ENCODE measurements at places on chromosomes 13 and 19. TPM values are rescaled to one million over a fixed set of nuclear protein-coding genes. Genes with fewer than 3 reads are reported as not detected.

NLRP12 gene
- total RNA-seq, result not detected

SIGLEC9 gene
- total RNA-seq, result not detected

KLK3 gene
- total RNA-seq, result not detected

SIGLECL1 gene
- not detected for total RNA-seq

OR7C1 gene
- total RNA-seq, result not detected

NLRP7 gene
- total RNA-seq, result not detected

LIN37 gene
- 7.6 TPM for total RNA-seq

CEACAM16 gene
- total RNA-seq, result not detected

IRS2 gene
- total RNA-seq, result 6.0 TPM

SIGLEC14 gene
- total RNA-seq, result not detected

PTH2 gene
- not detected for total RNA-seq

ZNF723 gene
- total RNA-seq, result not detected

KRTDAP gene
- 1.4 TPM for total RNA-seq

LILRA1 gene
- total RNA-seq, result not detected

ZNF112 gene
- total RNA-seq, result 1.6 TPM

SIGLEC10 gene
- not detected for total RNA-seq

FPR1 gene
- total RNA-seq, result not detected

ELF1 gene
- total RNA-seq, result 20.2 TPM

SIGLEC12 gene
- total RNA-seq, result not detected

CABP5 gene
- total RNA-seq, result not detected

ZNF135 gene
- total RNA-seq, result 0.46 TPM

C5AR1 gene
- total RNA-seq, result not detected

KANK3 gene
- total RNA-seq, result 4.1 TPM

RASIP1 gene
- total RNA-seq, result 17.6 TPM

NXNL1 gene
- total RNA-seq, result not detected

ATP4A gene
- total RNA-seq, result not detected

CPB2 gene
- total RNA-seq, result not detected

LILRB3 gene
- not detected for total RNA-seq

ZNF486 gene
- total RNA-seq, result 4.4 TPM

NRTN gene
- not detected for total RNA-seq

UQCR11 gene
- 92.8 TPM for total RNA-seq

CEACAM1 gene
- 1.1 TPM for total RNA-seq

FAM216B gene
- total RNA-seq, result not detected

ZNF729 gene
- total RNA-seq, result not detected

ZNF613 gene
- 4.9 TPM for total RNA-seq

LHB gene
- total RNA-seq, result not detected

HIPK4 gene
- total RNA-seq, result not detected

BCL3 gene
- 14.0 TPM for total RNA-seq

ZNF154 gene
- 2.0 TPM for total RNA-seq

OR10H5 gene
- not detected for total RNA-seq

DYRK1B gene
- total RNA-seq, result 6.2 TPM

SIGLEC5 gene
- not detected for total RNA-seq

NALCN gene
- total RNA-seq, result not detected

STX10 gene
- 93.3 TPM for total RNA-seq

WDR62 gene
- 2.7 TPM for total RNA-seq
